DMS79 treated with DMSO at 0.1 percent for 48 hours (cell line): ENCODE measurements at places on chromosomes 7 and 10.

- DNase-seq = no peak
These were observed 77.6 kb downstream of the VTI1A start for GRCh38 chr10:112524641-112525040.

- DNase-seq = no peak
These were observed 61.5 kb downstream of the IQUB start for GRCh38 chr7:123472750-123473445.

GRCh38 chr10:132647424-132647823 is 109.8 kb downstream of the INPP5A start:
- no peak for DNase-seq

GRCh38 chr7:30472784-30473775 is 5.5 kb downstream of the NOD1 start:
- no peak for DNase-seq

GRCh38 chr7:154577141-154577873 is 425.6 kb downstream of the PAXIP1 start:
- DNase-seq = no peak

DNA sequence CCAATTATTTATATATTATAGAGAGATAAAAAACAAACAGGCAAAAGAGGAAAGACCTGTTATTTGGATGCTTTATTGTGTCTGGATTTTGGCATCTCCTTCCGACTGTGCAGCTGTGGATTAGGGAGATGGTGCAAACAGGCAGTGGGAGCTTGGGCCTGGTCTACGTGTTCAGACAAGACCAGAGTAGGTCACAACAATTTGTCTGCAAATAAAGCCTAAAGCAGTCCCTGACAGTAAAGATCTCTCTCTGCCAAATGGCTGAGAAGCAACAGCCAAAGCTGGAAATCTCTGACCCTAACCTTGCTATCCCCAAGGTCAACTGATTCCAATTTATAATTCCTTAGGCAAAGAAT is 82.0 kb downstream of the ABLIM1 start:
- no peak for DNase-seq

- DNase-seq = no peak
These were observed 236.8 kb upstream of the AOAH start for GRCh38 chr7:36961097-36961496.

DNA sequence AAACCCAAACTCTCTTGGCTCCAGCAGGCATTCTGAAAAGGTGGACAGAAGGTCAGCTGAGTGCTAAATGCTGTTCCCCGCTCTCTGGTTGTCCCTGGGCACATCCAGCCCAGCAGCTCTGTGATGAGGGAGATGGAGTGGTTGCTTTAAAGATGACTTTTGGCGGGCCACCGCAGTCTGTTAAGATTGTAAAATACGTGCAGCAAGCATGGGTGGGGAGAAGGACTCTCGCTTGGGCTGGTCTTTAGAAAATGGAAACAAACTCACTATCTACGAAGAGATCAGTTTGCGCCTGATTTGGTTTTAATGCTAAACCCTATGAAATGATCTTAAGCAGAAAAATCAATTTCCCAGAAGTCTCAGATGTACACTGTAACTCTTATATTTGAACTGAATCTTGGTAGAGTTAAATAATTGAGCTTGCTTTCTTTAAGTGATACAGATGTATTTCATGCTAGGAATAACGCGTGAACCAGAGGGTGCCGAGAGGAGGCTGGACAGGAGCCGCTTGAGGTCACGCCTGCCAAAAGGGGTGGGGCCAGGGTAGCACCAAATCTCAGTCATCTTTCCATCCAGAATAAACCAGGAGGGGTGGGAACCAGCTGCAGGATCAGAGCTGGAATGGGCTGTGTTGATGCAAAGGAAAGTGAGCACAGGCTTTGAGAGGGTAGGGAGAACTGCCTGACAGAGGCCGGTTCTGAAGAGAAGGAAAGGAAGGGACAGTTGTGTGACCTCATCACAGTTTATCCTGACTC is 170.2 kb upstream of the MKI67 start:
- DNase-seq = no peak

GRCh38 chr10:63886281-63887022 is 365.3 kb downstream of the REEP3 start:
- DNase-seq = no peak

GRCh38 chr10:76732306-76732705 is 905.3 kb downstream of the KCNMA1 start:
- DNase-seq = no peak

- no peak for DNase-seq
These were observed 102.4 kb downstream of the KAT6B start for GRCh38 chr10:74928742-74929191.

DNA sequence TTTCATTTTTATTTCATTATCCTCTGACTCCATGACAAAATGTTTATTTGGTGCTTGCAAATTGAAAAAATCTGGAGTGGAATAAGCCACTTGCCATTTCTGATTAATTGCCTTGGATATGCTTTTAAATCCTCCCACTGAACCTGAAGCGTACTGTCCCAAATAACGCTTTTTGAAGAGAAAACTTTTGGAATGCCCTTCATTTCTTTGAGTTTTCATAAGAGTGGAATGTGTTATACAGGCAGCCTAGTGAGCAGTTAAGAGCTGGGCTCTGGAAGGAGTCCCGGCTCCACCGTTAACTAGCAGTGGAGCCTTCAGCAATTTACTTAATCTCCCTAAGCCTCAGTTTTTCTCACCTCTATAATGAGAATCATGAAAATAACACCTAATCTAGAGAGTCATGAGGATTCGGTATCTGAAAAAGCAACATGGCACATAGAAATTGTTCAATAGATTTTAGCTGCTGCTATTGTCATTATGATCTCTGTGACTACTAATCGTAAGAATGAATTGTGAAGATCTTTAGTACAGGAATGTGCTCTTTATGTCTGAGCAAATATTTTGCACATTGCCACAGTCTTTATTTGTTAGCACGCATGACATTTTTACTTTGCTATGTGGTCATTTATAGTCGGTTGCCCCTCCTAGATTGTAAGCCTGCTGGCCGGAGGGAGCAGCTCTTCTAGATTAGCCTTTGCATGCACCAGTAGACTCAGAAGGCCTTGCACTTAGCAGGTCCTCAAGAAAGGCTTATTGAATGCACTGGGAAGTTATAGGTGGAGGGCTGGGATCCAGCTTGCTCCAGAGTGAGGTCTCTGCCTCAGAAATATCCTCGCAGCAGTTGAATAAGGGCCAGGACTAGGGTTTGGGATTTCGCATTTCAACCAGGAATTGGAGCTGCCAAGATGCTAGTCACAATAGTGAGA is 59.4 kb downstream of the PLCE1 start:
- DNase-seq = no peak

GRCh38 chr7:100764841-100765240 is 31.4 kb downstream of the ZAN start:
- DNase-seq = no peak
